ENCODE measurements at places on chromosomes 12 and 14.

DNA sequence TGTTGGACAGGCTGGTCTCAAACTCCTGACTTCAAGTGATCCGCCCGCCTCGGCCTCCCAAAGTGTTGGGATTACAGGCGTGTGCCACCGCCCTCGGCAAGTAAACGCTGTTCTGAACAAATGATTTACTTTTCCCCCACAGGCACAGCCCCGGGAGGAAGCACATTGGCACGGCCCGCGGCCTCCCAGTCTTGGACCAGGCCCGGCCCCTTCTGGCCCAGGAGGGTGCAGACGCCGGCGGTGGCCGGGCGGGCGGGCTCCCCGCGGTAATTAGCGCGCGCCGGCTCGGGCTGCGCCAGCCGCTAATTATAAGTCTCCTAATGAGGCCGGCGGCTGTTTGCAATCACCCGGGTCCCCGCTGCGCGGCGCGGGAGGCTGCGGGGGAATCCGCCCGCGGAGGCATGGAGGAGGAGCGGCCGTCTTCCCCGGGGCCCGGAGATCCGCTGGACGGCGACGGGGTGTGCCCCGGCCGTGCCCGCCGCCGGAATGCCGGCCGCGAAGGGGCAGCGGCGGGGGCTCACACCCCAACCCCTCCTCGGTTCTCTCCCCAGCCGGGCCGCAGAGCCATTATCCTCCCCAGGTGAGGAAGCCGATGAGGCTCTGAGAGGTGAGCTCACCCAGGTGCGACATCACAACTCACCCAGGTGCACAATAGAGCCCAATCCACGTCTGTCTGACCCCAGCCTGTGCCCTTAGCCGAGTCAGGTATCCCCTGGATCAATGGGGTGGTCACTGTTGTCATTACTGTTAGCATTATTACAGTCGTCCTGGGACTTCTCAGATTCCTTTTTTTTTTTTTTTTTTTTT lies 3.3 kb upstream of the POP5 start:
- peak; percentile 82 for DNase-seq

DNA sequence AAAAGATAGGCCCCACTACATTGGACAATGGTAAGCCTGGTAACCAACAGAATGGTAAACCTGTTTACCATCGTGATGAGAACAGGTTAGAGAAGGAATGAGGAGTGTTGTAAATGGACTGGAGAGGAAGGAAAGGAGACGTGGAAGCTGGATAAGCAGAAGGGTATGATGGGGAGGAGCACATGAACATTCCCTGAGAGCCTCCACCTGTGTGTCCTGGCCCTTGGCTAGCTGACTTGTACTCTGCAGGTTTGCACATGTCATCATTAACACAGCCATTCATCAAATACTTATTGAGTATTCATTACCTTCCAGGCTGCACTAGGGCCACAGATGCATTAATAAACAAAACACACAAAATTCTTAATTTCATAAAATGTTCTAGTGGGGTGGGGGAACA lies 4.3 kb upstream of the IL26 start:
- no peak for DNase-seq

- DNase-seq: no peak
These were observed 274.0 kb downstream of the SLC15A4 start for GRCh38 chr12:128549601-128550218.

- DNase-seq: no peak
These were observed 155.2 kb downstream of the TTC7B start for GRCh38 chr14:90660865-90661570.

DNA sequence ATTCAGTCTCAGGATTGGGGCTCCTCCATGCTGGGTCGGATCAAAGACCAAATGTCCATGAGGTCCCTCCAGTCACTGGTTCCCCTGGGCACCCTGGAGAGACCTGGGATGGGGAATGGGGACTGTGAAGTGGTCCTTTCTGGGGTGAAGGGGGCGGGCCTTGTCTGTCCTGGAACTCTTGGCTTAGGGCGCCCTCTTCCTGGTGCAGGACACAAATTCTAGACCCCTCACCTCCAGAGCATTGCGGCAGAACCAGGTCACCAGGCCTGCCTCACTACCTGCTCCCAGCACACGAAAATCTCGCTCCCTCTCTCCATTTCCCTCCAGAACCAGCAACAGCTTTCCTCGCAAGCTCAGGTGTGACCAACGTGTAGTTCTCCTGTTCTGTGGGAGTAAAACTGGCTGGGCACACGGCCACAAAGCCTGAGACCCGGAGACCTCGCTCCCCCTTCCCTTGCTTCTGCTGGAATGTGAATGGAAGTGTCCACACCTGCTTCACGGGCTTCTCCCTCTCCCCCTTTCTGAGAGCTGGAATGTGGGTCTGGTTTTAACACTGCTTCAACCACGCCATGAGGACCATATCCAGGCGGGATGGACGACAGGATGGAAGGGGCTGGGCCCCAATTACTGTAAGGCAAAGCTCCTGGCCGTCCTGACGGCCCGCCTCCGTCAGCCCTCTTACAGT lies 112.7 kb downstream of the SCARB1 start:
- DNase-seq: peak; percentile 69

- DNase-seq: no peak
These were observed 19.1 kb upstream of the DHRS7 start for GRCh38 chr14:60184146-60184904.

- no peak for DNase-seq
These were observed 25.2 kb downstream of the SPRING1 start for GRCh38 chr12:116712458-116713303.

- no peak for DNase-seq
These were observed 75.5 kb upstream of the CLMN start for GRCh38 chr14:95395098-95395737.

GRCh38 chr12:127165567-127166392 lies 1101.2 kb upstream of the TMEM132C start:
- DNase-seq: peak; percentile 88

- DNase-seq: no peak
These were observed 40.9 kb downstream of the PTGER2 start for GRCh38 chr14:52355016-52355431.

- DNase-seq: peak; percentile 77
These were observed 604 bp downstream of the EEA1 start for GRCh38 chr12:92928421-92928961.

DNA sequence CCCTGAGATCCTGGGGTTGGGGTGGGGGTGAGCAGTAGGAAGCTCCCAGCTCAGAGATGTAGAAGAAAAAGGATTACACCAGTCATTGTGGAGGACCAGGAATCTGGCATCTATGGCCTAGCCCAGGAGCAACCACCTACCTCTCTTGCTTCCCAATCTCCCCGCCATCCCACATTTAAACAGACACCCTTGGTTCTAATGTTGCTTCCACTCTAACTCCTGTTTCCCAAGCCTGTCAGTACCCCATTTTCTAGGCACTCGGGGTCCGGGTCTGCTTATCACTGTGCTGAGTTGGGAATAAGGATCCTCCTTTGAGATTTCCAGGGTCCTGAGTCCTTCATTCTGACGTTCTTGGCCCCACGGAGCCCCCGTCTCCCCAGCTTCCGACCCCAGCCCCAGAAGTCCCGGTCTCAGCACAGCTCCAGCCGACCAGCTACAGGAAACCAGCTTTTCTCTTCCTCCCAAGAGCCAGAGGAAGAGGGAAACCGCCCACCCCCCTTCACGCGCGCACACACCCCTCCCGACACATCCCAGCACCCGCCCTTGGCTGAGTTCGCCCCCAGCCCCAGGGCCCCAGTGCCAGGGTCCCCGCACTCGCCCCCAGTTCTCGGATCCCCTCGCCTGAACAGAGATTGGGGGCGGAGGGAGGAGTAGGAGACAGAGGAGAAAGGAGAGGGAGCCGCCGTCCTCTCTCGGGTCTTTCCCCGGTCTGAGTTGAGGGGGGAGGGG lies 1.2 kb downstream of the ITGA5 start:
- DNase-seq: peak; percentile 50

DNA sequence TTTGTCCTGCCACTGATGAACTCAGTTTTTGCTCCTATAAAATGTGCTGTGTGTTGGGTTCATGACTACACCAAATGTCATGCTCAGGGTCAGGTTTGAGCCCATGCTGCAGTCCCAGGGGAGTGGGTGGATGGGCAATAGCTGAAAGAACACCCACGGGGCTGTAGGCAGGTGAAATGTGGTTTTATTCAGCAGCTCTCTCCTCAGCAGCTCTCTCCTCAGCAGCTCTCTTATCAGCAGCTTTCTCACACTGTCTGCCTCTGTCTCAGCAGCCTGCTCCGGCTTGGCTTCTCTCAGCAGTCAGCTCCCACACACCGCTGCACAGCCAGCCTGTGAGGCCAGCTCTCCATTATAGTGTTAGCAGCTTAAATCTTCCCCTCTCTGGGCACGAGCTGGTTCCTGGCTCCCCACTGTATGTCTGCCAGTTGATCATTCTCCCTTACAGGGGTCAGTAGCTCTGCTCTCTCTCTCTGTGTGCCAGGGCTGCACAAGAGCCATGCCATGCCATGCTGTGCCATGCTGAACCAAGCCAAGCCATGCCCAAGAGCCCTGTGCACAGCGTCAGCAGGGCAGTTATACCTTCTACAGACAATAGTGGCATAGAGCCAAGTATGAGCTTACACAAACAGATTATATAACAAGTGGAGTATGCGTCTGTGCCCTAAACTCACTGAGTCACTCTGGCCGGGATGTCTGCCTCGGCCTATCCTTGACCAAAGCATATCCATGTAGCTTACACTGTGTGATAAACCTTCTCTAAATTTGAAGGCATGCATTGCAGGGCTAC lies 303.3 kb upstream of the TMPO start:
- no peak for DNase-seq

DNA sequence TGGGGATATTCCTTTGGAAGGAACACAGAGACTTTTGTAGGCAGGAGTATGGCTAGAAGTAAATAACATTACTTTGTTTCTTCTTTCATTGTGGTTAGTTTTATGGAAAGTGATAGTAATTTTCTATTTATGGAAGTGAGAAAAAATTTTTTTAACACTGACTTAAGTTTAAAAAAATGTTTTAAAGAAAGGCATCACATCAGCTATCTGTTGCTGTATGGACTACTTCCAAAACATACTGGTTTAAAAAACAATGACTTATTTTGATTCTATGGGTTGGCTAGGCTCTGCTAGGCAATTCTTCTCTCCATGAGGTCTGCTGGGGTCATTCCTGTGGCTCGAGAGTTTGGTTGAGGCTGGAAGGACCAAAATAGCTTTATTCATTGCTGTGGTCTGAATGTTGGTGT lies 31.7 kb upstream of the SLC38A2 start:
- no peak for DNase-seq

- peak; percentile 57 for DNase-seq
These were observed 42.3 kb downstream of the BCL11B start for GRCh38 chr14:99229654-99230207.

- no peak for DNase-seq
These were observed 3.9 kb downstream of the CTDSP2 start for GRCh38 chr12:57842342-57843294.

- DNase-seq: no peak
These were observed 44.6 kb upstream of the PTCSC3 start for GRCh38 chr14:36221112-36221511.

DNA sequence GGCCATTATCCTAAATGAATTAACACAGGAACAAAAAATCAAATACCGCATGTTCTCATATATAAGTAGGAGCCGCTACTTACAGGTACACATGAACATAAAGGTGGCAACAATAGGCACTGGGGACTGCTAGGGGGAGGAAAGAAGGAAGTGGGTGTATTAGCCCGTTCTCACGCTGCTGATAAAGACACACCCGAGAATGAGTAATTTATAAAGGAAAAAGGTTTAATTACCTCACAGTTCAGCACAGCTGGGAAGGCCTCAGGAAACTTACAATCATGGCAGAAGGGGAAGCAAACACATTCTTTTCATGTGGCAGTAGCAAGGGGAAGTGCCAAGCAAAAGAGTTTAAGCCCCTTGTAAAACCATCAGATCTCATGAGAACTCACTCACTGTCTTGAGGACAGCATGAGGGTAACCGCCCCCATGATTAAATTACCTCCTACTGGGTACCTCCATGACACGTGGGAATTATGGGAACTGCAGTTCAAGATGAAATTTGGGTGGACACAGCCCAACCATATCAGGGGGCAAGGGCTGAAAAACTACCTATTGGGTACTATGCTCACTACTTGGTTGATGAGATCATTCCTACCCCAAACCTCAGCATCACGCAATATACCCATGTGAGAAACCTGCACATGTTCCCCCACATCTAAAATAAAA lies 16.4 kb upstream of the MIA2 start:
- DNase-seq: no peak

DNA sequence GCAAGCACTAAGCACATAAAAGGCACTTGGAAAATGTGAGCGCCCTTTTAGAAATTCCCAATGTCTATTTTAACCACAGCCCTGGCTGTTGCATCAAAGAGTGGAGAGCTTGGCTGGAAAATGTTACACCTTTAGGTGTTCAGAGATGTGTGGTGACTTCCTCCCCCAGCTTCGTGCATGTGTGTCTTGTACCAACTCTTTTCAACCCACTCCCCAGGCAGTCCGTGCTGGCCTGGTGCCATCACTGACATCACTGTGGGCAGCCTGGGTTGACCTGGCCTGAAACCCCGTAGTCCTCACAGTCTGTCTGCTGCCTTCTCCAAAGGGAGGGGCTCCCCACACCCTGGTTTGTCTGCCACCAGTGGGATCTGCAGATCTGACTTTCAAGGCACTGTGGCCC lies 101.8 kb downstream of the SCARB1 start:
- no peak for DNase-seq

DNA sequence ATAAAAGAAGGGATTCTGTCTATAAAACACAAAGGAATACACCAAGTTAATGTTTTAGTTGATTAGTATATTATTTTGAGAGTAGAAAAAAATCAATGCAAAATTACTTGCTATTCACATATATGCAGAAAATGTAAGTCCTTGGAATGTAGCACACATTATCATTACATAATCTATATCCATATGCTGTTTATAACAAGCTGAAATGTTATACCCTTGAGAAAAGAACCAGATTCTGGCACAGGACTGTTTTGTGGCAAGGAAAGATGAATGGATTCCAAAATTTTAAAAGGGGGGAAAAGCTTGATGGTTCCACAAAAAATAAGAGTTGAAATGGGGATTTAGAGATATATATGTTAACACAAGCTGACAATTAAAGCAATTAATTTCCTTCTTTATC lies 153.6 kb downstream of the MSRB3 start:
- no peak for DNase-seq

- no peak for DNase-seq
These were observed 261.3 kb upstream of the NOS1 start for GRCh38 chr12:117622741-117623140.

Data from right kidney (tissue), 9 donors.